ENCODE measurements at places on chromosomes 2 and 18.

- no peak for DNase-seq
Measured at GRCh38 chr2:75204833-75205232, 5.5 kb upstream of the TACR1 start.

DNA sequence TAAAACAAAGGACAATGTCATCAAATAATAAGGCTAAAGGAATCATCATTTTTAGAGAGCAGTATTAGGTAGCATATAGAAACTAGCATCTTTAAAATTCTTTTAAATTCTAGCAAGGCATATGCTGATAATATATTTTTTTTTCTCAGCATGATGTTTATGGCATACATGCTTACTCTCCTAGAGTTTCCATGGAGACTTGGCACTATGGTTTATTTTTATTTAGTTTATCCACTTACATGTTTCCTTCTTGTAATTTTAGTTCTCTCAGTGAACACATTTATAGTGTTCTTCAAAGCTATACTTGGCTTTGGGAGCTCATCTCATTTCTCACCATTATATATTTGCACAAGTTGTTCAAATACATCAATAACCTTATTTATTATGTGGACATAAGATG is 413.8 kb upstream of the LINC00305 start:
- no peak for DNase-seq

GRCh38 chr18:71625556-71626090 is 918.5 kb downstream of the CBLN2 start:
- no peak for DNase-seq

DNA sequence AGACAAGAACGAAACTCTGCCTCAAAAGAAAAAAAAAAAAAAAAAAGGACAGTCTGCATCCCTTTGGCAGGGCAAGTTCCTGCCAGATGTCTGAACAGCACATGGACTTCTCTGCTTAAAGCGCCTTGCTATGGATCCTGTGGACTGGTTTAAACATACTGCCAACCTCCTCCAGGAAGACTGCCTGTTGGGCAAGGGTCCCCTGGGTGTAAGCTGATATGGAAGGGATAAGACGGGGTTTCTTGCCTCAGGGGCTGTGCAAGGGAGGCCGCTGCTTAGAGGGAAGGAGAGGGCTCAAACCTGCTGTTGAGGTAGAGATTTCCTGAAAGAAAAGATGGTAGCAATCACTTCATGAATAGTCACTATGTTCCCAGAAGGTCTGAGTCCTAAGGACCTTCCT is 22.2 kb downstream of the SKA1 start:
- no peak for DNase-seq

GRCh38 chr18:74508366-74508765 is 12.2 kb downstream of the CNDP2 start:
- no peak for DNase-seq
